ENCODE measurements at places on chromosomes 1 and 21. TPM values are rescaled to one million over a fixed set of nuclear protein-coding genes. Genes with fewer than 3 reads are reported as not detected.

Gene TMEM61
- total RNA-seq, result 7.8 TPM

Gene TCHH
- under 0.01 TPM for total RNA-seq

- no peak for DNase-seq
- no peaks in the 10 kb centered on the region for H3K27me3 ChIP-seq
- H3K27ac ChIP-seq, result no peak overlapping the region
- H3K4me1 ChIP-seq, result peaks cover 5% of the 10 kb centered on the region
- H3K36me3 ChIP-seq, result no peaks in the 10 kb centered on the region
These were observed 11.4 kb downstream of the WNT2B start for GRCh38 chr1:112520166-112520565.

- DNase-seq, result no peak
- no peak overlapping the region for H3K4me3 ChIP-seq
- H3K27me3 ChIP-seq, result no peaks in the 10 kb centered on the region
- peak overlapping the region; percentile 94 for H3K27ac ChIP-seq
These were observed 163.5 kb downstream of the TOMM20 start for GRCh38 chr1:234965111-234965510.

DNA sequence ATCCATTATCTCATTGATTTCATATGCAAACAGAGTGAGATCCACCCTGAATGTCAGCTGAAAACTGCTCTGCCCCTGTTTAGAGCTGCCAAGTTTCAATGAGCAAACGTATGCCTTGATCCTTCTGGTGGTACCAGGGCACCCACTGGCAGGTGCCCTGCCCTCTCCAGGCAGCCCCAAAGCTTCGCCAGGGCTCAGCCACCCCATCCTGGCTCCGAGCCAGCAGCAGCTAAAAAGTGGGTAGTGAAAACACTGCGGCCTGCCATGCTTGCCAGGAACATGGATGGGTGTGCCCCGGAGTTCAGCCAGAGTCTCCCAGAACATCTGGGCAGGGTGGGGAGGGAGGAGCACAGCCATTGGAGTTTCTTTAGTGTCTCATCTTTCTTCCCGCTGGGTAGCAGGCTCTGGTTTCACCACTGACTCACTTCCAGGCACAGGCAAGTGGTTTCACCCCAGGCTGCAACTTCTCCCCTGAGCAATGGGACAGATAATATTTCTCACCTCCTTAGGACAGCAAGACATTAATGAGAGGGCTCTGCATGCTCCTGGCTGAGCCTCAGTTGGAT, 8.1 kb upstream of the LMX1A start:
- no peaks in the 10 kb centered on the region for H3K36me3 ChIP-seq
- H3K27ac ChIP-seq, result no peak overlapping the region
- peaks cover 28% of the 10 kb centered on the region for H3K27me3 ChIP-seq
- no peaks in the 10 kb centered on the region for H3K4me1 ChIP-seq
- H3K4me3 ChIP-seq, result no peak overlapping the region
- DNase-seq, result no peak

DNA sequence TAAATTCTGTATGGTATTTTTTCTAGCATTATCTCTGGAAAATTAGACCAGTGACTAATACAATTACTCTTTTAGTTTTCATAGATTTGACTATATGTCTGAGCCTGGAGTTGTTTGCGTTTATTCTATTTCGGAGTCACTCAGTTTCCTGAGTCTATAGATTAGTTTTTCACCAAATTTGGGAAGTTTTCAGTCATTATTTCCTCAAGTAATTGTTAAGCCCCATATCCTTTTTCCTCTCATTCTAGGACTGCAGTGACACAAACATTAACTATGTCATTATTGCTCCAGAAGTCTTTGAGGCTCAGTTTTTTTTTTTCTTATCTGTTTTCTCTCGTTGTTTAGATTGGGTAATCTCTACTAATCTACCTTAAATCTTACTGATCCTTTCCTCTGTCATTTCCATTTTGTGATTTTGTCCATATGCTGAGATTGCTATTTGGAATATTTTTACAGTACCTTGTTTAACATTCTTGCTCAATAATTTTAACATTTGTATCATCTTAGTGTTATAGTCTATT, 886.2 kb downstream of the LTN1 start:
- DNase-seq, result no peak
- no peak overlapping the region for H3K4me3 ChIP-seq
- no peaks in the 10 kb centered on the region for H3K36me3 ChIP-seq
- no peaks in the 10 kb centered on the region for H3K27me3 ChIP-seq
- no peak overlapping the region for H3K27ac ChIP-seq

All from transverse colon (tissue), 4 donors.